ENCODE measurements at places on chromosomes 7 and 10.

GRCh38 chr10:43204042-43204942 is 62.6 kb downstream of the RASGEF1A start:
- no peak for DNase-seq

- DNase-seq: no peak
Observed at GRCh38 chr7:128110641-128111364, 79.6 kb upstream of the LRRC4 start.

GRCh38 chr7:156104501-156105336 is 292.5 kb upstream of the SHH start:
- no peak for DNase-seq

- DNase-seq: no peak
Observed at GRCh38 chr10:6507311-6507710, 72.8 kb downstream of the PRKCQ start.

DNA sequence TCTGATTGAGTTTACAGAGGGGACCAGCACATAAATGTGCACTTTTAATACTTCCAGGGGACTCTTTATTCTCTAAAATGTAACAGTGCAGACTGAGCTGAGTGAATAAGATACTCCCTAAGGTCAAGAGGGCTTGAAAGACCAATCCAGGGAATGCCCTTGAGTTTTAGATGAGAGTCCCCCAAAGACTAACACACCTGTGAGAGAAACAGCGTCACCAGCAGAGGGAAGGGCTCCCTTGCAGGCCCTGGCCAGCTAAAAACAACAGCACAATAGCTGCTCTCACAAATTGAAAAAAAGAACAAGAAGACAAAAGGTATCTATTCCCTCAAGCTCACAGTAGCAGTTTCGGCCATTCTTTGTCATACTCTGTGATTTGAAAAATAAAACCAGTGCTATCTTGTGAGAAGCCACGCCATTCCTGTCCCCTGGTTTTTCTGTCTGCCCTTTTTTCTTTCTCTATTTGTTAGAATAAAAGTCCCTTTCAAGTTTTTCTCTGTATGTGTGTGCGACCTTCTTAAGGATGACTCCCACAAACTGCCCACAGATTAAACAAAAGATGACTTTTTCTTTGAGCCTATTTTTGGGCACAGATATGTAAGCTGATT is 230.4 kb upstream of the BMPER start:
- no peak for DNase-seq

DNA sequence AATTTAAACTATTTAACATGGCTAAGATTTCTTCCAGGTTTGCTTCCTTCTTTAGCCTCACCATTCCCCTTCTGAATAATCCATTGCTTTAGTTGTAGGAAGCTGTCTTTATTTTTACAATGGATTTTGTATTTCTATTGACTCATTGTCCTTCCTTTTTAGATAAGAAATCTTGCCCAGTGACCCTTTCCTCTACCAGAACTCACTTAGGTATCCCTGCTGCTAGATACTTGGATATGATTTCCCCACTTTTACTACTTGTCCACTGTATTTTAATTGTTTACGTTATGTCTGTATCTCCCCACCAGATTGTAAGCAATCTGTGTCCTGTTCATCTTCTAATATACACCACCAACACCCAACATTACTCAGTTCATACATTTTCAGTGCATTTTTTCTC is 47.7 kb upstream of the MDFIC start:
- DNase-seq: no peak

DNA sequence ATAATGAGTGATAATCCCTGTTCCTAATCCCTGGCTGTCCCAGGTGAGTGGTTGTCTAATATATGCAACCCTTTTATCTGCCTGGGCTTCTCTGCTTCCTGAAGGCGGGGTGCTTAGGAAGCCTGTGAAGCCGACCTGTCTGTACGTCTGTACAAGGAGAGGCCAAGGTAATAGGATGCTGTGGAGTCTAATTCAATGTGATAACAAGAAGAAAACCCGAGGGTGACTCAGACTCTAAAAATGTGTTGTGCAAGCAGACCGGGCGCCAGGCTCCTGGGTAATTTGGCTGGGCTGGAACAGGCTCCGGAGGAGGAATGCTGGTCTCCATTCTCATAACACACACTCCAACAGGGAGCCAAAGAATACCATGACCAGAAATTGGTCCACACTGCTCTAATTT is 43.6 kb downstream of the THNSL1 start:
- no peak for DNase-seq

- DNase-seq: no peak
Observed at GRCh38 chr7:103525937-103526336, 79.9 kb upstream of the SLC26A5 start.

DNA sequence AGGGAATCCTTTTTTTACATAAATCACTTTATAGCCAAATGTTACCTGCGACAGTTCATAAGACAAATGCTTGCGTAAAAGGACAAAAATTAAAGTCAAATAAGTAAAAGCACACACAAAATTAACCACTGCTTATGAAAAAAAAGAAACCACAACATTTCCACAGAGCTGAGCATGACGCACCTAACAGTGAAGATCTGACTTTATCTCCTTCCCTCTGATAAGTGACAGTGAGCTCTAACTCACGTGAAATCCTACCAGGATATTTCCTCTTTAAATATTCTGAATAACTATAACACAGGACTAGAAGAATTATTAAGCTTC is 225.5 kb downstream of the SFMBT2 start:
- DNase-seq: no peak

DNA sequence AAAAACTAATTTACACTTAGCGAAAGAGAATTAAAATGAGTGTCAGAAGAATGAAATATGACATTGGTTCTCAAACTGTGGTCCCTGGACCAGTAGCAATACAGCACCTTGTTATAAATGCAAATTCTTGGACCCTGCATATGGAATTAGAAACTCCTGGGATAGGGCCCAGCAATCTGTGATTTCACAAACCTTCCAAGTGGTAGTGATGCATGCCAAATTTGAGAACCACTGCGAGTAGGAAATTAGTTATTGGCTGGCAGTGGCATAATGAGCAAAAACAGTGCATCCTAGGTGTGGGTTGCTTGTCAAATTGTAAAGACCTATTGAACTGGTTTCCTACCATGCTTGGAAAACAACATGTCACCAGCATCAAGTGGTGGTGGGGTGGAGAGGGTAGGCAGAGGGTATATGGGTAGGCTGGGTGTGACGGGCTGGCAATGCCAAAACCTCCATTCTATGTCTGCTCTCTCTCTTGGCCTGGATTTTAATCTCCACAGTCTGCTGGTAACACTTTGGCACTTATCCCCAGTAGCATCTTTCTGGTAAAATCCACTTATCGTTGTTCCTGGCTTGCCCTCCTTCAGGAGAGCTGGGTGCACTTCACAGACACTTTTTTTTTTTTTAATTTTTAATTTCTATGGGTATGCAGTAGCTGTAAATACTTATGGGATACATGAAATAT is 50.0 kb downstream of the ZNF22 start:
- no peak for DNase-seq

DNA sequence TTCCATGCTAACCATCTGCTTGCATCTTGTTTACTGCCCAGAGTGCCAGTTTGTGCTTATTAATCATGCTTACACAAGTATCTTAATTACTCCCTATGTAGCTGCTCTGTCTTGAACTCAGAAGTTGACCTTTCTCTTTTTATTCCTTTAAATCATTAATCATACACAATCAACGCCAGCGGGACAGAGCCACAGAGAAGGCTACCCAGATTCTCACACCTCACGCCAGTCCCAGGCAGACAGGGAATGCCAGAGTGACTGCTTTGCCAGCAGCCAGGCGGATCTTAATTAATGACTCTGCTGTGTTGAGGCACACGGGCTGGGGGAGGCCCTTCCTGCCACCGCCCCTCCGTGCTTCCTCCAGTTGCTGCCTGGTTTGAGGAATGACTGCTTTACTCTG is 229.4 kb downstream of the LRMDA start:
- no peak for DNase-seq

DNA sequence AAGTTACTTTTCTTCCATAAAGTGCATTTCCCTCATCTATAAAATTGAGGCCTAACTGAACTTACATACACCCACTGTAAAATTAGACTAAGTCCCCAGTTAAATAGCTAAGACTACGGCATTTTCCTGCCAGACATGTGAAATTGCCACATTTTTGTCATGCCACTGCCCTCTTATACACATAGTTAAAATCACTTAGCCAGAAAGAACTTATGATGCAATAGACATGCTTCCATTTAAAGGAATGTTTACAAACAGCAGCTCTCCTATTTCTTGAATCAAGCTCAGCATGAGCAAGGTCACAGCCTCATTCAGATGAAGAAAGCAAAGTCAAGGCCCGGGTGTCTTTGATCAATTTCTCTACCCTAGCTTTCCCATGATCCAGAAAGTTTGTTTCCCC is 175.7 kb downstream of the LRRN3 start:
- no peak for DNase-seq

- no peak for DNase-seq
Observed at GRCh38 chr10:2839081-2839725, 228.1 kb upstream of the PFKP start.

DNA sequence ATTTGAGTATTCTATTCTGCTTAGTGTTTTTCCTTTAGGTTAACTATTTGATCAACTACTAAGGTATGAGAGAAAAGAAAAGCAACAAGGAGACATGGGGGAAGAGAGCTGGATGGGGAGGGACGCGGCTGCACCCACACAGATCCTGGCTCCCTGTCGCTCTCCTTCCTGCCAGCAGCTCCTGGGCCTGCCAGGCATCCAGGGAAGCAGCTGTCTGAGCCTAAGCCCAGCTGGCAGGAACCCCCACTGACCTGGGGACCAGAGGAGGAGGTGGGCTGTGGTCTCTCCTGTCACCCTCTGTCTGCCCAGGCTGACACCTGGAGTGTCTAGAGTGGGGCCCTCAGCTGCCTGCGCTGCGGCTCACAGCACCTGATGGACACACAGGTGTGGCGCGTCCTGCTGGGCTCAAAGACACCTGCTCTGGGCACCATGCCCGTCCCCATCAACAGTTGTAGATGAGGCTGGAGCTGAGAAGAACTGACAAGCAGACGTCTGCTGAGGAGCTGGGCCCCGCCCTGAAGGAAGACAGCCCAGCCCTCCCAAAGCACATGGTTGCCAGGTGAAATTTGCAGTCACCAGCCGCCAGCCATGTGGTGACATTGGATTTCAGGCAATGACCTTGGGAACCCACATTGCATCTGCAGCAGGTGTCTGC is 207.9 kb downstream of the PLXNA4 start:
- no peak for DNase-seq

DNA sequence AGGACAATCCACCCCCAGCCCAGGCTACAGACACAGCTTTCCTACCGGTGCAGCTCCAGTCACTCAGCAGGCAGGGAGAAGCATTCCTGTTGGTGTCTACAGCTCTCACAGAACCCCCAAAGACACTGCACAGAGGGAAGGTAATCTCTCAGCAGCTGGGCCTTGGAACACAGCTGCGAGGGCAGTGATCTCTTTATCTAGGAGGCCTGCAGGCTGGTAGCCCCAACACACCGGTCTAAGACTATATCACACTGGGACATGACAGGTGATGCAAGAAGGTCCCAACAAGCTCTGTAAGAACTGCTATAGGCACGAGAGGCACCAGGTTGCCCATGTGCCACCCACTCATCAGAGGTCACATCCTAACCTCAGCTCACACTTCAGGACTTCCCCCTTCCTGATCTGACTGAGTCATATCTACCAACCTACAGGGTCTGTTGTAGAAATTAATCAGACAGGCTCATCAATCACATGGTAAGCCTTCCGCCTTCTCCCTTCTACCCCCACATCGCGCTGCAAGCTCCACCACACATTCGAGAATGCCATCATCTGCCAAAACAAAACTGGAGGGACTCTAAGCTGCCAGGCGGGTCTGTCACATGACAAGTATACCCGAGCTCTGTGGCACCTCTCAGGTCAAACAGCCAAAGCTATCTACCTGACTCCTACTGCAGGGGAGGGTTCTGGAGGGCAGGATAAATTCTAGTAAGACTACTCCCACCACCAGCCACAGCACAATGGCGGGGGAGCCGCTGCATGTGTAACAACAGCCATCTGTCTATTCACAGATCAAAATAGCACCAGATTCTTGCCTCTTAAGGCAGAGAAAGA is 26.1 kb downstream of the FAM53B start:
- no peak for DNase-seq

- DNase-seq: no peak
Observed at GRCh38 chr10:84427903-84428650, 99.7 kb downstream of the CCSER2 start.

DNA sequence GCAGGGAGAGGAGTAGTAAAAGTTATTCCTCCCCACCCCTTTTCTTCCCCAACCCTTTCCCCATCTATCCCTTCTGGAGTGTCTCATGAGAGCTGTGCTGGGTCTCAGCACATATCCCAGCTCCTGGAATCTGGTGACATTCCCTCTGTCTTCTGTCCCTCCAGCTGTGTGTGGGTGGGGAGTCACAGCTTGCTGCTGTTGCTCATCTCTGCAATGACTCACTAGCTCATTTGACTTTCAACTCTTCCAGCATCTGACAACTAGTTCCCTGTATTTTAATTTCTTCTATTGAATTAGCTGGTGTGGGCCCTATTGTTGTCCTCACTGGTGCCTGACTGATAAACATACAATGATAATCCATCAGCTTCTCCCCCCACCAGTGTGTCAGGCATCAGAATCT is 198.9 kb upstream of the AUTS2 start:
- no peak for DNase-seq

- no peak for DNase-seq
Observed at GRCh38 chr10:57849691-57850357, 417.9 kb downstream of the IPMK start.

GRCh38 chr10:100890673-100891317 is 22.0 kb upstream of the SLF2 start:
- DNase-seq: no peak

DNA sequence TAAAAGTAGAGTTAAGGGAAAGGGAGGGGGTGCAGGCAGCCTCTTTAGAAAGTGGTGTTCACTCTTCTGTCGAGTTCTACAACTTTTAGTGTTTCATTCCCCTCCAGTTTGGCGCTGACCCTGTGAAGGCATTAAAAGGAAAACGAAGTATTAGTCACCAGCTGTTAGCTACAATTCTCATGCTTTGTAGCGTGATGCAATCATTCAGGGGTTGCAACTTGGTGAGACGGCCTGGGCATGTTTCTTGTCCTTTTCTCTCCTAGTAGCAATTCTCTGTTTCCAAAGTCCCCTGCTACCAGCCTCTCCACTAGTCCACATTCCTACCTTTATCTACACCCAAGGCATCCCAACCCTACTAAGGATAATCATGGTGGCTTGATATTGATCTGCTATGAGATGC is 33.7 kb upstream of the DGKI start:
- DNase-seq: no peak

- no peak for DNase-seq
Observed at GRCh38 chr7:85133560-85133959, 53.3 kb downstream of the SEMA3D start.

- DNase-seq: no peak
Observed at GRCh38 chr10:3986493-3987142, 201.6 kb upstream of the KLF6 start.

DNA sequence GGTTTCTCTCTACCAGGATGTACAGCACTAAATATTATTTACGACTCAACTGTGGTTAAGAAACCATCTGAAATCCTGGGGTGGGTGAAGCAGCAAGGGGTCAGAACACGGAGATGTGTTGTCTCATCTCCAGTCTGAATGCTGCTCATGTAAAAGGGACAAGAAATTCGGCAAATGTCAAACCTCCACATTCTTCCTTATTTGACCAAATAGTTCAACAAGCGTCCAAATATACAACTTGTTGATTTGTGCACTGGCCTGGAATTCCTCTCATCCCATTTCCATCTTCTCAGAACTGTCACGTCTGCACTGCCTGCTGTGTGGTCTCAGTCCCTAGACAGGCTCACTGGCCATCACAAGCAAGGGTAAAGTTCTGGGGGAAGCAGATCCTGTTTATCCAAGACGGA is 520.0 kb downstream of the PARD3 start:
- no peak for DNase-seq

All from esophagus squamous epithelium (tissue), 5 donors.